Skin of body (tissue), 3 donors: ENCODE measurements at places on chromosomes 6 and 20. TPM values are rescaled to one million over a fixed set of nuclear protein-coding genes. Genes with fewer than 3 reads are reported as not detected.

Gene TDRD6
- 0.20 TPM for total RNA-seq

Gene ITPA
- 25.4 TPM for total RNA-seq

Gene TFB1M
- 14.6 TPM for total RNA-seq

Gene ENPP1
- total RNA-seq: 16.2 TPM

Gene FAM217A
- total RNA-seq: not detected

Gene HS3ST5
- total RNA-seq: 0.30 TPM

Gene OR2H1
- total RNA-seq: not detected

Gene MEP1A
- not detected for total RNA-seq

Gene SLC35D3
- 0.10 TPM for total RNA-seq

Gene EYA4
- 5.7 TPM for total RNA-seq

Gene ANKRD6
- total RNA-seq: 8.8 TPM
